ENCODE measurements at places on chromosomes 2 and 18.

DNA sequence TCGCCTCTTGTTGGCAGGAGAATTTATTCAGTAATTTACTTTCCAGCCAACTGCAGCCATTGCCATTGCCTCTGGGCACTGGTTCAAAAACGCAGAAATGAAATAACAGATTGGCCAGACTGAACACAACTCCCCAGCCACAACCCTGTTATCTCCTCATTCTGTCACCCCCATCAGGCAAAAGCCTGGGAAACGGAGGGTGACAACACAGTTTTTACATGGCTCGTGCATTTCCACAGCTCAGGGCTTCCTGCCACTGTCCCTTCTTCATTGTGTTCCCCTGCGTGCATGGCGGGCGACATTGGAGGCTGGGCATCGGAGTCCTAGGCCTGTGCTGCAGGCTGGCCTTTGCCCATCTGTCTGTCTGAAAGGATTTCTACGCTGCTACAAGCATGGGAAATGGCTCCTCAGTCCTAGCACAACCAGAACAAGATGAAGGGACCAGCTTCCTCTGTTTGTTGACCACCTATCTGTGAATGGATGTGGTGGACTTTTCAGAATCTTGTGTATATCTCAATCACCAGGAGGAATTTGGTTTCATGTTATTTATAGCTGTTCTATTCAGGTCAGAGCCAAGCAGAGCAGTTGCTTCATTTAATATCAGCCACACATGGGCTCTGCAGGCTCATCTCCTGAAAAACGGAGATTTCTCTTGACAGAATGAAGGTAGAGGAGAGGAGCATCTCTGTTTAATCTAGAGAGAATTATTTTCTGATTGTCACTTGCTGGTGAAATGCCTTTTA, 107.0 kb downstream of the MGAT5 start:
- no peak for DNase-seq

GRCh38 chr2:39875914-39876267, 96.8 kb upstream of the THUMPD2 start:
- DNase-seq: no peak

DNA sequence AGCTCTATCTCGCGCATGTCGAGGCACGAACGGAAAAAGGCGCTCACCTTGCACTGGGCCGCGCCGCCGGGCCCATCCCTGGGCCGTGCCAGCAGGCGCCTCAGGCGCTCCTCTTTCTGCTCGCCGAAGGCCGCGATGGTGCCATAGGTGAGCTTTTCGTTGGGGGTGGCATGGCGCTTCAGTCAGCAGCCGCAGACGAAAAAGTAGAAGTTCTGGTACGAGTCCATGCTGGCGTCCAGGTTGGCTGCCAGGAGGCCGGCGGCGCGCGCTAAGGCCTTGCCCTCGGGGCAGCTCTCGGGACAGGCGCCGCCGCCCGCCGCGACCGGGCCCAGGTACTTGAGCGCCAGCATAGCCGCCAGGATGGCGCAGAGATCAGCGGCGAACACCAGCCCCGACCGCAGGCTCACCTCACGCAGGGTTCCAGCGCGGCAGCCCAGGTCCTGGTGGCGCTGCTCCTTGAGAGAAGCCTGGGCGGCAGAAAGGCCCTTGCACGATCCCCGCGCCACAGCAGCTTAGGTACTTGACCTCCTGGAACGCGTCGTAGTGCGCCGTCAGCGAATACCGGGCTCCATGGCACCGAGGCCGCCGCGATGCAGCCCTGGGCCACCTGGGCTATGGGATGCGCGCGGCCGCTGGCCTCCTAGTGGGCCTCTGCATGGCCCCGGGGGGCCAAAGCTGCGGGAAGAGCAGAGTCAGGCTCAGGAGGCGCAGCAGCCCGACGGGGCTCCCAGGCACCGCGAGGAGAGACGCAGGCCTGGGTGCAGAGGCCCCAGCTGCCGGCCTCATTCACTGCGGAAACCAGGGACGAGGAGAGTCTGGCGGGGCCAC, 12.8 kb downstream of the ALPG start:
- no peak for DNase-seq

GRCh38 chr2:65826567-65826966, 394.2 kb upstream of the SPRED2 start:
- DNase-seq: no peak

DNA sequence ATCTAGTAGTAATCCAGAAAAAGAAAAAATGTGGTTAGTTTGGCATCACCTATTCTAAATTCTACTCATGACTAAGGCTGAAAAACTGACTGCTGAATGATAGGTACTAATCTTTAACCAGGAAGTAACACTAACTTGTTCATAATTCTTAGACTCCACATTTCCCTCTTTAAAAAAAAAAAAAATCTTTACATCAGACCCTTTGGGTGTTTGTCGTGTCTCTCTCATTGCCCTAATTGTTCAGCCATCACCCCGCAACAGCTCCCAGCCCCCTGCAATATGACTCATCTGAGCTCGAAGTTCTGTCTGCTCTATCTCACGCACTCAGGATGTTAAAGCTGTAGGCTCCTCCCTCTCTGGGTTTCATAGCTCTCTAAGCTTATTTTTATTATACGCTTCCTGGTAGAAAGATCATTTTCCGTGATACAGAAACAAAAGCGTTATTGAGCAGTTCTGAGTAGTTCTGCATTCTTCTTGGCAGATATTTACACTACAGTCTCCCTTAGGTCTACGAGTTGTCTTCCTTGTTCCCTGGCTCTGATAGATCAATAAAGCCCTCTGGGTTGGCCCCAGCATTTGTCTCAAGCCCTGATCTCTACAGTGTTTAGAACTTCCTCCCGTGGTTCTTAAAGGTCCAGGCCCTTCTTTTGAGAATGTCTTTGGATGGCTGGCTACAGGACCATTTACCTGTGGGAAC, 95.6 kb downstream of the TNFRSF11A start:
- DNase-seq: peak; percentile 82
